Stimulated activated naive CD4-positive, alpha-beta T cell (primary cell): ENCODE measurements at places on chromosomes 6 and 20.
A peak's percentile ranks its signal among the peaks of the same experiment; 100 is the strongest.

DNA sequence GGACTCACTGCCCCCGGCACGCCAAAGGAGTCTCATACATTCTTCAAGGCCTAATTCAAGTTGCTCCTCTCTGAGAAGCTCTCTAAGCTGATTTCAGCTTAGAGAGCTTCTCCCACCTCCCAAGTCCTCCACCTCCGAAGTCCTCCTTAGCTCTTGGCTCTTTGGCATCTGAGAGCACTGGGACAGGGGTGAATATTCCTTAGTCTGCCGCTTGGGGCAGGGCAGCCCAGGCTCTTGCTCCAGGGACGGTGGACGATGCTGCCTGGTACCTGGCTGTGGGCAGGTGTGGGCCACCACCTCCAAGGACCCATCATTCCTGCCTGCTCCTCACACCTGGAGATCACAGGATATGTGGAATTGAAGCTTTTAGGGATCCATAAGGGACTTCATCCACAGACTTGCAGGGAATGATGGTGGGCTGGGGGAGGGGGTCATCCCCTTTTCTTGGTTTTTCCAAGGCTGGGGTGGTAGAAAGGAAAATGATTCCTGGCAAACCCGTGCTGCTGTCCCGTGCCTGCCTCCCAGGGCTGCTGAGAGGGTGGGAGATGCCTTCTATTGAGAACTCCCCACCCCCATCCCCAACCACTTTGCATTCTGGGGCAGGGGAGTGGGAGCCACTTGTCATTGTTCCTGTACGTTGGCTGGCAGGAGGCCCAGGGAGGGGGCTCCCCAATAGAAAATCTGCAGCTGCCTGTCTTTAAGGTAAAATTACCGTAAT lies 57.4 kb downstream of the ARHGAP40 start:
- no peak for DNase-seq

DNA sequence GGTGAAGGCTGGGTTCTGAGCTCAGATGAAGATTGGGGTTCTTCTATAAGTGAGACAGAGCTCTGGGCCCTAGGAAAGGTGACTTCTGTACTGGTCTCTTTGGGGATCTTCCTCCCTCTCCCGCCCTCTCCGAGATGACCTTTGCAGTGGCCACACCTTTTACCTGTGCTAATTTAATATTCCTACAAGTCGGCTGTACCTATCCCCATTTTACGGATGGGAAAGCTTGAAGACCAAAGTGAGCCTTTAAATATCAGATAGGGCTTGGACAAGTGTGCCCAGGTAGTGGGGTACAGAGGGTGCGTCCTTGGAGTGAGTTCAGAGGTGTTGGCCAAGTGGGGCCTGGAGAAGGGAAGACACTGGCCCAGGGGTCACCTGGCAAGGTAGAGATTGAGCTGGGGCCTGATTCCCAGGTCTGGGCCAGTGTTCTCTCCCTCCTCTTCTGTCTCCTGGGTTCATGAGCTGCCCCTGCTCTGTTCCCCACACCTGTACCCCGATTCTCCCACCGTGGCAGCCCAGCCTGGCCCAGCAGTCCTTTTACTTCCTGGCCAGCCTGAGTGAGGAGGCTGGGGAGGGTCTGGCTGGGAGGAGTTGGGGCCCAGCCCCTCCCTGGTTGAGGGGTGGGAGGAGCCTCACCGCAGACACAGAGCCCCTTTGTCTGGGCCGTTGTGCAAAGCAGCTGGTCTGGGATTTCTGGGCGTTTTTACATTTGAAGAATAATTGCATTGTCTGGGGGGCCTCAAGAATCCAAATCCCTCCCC lies 152.1 kb upstream of the RNF24 start:
- no peak for DNase-seq

DNA sequence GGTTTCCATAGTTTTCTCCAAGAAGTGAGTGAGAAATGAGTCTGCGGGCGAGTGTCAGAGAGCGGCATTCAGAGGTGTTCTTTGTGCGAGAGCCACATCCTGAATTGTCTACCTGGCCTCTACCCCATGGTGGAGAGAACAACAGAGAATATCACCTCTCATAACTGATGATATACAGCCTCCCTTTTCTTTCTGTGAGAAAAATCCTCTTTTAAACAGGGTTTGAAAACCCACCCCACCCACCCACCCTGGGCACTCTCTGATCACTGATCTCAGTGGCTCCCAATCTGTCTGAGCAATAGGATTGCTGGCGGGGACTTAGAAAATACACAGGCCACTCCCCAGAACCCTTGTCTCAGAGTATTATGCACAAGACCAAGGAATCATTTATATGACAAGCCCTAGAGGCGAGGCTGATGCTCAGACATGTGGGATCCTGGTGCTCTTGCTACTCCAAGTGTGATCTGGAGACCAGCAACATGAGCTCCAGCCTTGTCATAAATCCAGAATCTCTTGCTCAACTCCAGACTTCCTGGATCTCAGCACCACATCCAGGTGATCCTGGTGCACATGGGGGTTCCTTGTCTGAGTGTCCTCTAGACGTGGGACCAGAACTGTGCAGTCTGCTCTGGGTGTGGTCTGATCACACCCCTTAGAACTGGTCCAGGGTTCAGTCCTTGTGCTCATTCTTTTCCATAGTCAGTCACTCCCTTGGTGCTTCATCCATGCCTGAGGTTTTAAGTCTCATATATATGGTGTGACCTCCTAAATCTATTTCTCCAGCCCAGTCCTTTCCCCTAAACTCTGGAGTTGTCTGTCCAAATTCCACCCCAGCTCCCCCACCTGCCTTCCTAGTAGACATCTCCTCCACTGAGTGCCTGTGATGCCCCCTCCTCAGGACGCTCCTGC lies 5.3 kb downstream of the HLA-B start:
- DNase-seq, result peak; percentile 49

GRCh38 chr6:167756597-167756996 lies 70.1 kb upstream of the AFDN start:
- DNase-seq, result no peak

DNA sequence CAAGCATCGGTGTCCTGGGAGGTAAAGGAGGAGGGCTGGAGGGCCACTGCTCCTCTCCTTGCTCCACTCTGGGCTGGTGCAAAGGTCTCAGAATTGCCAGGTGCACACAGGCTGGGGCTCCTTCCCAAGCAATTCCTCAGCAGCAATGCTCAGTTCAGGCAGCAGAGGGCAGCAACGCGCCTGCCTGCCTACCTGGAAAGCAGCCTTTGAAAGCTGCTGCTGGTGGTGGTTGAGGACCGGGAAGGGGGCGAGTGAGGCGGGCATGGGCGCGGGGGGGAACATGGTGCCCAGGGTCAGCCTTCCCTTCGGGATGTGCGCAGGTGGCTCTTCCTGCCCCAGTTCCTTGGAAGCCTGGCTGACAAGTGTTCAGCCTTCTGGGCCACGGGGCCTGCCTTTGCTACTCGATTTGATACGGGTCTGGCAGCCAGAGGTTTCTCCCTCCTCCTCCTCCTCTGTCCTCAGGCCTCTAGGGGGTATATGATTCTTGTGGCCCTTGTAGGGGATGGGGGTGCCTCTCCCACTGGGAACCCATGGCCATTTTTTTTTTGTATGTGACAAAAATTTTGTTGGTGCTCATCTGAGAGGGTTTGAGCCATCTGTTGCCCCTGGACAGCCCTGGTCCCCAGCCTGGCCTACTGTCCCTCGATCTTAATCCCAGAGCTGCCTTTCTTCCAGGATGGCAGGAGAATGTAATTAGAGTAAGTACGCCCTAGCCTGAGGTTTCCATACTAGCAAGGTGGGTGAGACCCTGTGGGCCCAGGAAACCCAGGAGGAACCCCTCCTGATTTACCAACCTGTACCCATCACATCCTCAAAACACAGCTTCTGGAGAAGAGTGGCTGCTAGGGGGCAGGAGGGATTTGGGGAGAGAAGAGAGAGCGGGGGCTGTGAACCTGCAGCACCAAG lies 20.1 kb downstream of the MRPS18A start:
- peak; percentile 74 for DNase-seq

DNA sequence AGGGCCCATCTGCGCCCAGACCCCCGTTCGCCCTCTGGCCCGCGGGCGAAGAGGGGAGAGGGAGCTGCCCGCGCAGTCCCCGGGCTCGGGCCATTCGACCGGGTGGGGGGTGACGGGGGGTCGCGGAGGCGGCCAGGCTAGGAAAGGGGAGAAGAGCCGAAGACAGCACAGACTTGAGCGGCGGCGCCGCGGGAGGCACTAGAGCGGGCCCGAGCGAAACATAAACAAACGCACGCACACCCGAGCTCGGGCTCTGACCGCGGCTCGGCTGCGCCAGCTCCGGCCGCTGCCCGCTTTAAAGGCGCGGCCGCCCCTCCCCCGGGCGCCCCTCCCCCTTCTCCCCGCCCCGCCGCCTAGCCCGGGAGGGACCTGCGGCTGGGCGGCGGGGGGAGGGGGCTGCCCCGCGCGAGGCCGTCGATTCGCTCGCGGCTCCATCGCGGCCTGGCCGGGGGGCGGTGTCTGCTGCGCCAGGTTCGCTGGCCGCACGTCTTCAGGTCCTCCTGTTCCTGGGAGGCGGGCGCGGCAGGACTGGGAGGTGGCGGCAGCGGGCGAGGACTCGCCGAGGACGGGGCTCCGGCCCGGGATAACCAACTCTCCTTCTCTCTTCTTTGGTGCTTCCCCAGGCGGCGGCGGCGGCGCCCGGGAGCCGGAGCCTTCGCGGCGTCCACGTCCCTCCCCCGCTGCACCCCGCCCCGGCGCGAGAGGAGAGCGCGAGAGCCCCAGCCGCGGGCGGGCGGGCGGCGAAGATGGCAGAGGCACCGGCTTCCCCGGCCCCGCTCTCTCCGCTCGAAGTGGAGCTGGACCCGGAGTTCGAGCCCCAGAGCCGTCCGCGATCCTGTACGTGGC lies at the start of gene FOXO3:
TSS of gene FOXO3 (plus strand) at position 455 of the 846 bp plus-strand sequence. CDS start at position 747, 292 bp downstream.
- no peak for DNase-seq

DNA sequence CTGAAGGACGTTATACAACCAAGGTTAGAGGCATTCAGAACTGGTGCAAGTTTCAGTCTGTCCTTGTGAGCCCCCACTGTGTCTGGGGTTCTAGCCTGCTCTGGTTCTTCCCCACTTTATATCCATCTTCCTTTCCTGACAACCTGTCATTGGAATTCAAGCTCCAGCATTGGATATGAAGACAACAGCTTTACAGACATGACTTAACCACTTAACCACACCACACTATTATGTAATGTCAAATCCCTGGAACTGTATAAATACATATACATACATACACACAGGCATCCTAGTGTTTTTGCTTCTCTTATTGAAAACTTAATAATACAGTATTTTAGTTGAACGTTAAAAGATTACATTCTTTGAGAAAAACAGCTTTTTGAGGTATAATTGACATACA lies 217.9 kb upstream of the SGK1 start:
- no peak for DNase-seq

DNA sequence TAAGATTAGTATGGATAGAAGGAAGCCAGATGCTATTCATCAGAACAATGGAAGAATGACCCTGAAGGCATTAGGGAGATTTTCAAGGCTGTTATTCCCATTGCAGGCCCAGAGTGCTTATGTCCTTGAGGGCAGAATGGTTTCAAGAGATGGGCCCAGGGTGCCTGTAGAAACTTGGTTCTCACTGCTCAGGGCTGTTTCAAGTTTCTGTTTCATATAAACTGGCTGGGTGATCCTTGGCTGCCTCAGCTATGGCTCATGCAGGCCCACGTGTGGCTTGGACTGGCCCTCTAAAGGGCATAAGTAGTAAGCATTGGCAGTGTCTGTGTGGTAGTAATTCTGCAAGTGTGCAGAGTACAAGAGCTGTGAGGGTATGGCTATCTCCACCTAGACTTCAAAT lies 540.9 kb upstream of the MAN1A1 start:
- no peak for DNase-seq

DNA sequence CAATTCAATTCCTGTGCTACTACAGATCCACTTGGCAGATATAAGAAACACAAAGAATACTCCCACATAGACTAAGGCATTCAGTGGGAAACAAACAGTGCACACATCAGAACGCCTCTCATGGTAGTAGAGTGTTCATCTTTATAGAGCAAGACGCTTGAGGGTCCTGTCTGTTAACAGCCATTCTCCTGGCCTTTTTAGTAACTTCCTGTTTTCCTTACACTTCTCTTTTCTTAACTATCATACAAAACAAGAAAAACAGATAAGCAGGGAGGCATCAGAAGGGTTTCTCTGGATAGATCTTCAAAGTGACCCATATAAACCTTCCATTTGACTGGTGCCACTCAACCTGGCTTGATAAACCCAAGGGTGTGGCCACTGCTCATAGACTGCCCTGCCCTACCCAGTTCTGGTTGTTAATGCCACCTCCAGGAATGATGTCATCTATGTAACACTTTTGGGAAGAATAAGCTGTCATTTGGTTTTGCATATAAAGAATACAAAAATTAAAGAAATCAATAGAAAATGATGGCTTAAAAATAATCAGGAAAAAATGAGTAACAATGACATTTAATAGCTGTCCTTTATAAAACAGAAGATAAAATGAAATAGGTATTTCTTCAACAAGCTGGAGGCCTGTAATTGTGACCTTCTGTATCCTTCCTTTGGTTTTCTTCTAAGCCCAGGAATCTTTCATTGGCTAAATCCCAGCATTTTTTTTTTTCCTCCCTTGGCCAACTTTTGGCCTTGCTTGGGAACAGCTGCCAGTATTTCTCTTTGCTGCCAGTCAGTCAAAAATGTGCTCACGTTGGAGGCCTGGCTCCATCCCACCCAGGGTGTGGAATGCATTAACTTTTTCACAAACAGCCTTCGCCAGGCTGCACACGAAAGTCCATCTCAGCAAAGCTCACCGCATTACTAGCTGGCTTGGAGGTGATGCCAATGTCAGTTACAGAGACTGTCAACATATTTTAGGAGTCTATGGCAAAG lies 103.5 kb downstream of the GJA10 start:
- no peak for DNase-seq

DNA sequence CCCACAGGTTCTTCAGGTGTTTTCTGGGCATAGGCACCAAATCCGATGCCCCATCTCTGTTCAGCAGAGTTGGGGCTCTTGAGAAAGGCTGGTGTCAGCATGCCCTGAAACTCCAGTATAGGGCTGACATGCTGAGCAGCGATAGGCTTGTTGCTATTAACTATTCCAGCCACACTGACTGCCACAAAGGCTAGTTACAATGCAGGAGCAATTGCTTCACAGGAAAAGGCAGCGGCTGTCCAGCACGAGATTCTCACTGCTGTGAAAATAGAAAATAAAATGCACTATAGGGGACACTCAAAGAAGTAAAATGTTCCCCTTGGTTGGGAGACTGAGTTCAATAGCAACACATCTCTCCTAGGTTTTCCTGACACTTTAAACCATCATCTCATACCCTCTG lies 112.4 kb downstream of the BFSP1 start:
- no peak for DNase-seq

DNA sequence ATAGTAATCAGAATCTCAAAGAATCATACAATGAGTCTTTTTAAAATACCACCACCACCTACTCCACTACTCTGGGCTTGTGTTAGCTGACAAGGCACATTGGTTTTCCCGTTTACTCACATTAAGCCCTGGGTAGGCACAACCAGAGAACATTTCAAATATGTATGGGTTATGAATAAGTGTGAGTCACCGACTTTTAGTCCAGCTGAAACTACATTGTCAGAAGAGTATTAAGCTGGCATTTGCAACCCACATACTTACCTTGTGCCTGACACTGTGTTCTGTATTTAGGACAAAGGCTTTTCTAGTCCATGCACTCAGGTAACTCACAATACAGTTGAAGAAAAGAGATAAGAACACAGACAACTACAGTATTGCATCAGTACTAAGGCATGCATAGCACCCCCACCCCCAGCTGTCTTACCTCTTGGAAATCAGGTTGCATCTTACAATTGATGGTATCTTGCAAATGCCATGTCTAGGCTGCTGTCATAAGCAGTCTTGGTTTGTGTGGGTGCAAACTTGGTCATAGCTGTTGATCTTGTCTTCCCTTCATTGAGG lies 40.3 kb upstream of the AHI1 start:
- DNase-seq, result no peak
